ENCODE measurements at places on chromosomes 13 and 19.

DNA sequence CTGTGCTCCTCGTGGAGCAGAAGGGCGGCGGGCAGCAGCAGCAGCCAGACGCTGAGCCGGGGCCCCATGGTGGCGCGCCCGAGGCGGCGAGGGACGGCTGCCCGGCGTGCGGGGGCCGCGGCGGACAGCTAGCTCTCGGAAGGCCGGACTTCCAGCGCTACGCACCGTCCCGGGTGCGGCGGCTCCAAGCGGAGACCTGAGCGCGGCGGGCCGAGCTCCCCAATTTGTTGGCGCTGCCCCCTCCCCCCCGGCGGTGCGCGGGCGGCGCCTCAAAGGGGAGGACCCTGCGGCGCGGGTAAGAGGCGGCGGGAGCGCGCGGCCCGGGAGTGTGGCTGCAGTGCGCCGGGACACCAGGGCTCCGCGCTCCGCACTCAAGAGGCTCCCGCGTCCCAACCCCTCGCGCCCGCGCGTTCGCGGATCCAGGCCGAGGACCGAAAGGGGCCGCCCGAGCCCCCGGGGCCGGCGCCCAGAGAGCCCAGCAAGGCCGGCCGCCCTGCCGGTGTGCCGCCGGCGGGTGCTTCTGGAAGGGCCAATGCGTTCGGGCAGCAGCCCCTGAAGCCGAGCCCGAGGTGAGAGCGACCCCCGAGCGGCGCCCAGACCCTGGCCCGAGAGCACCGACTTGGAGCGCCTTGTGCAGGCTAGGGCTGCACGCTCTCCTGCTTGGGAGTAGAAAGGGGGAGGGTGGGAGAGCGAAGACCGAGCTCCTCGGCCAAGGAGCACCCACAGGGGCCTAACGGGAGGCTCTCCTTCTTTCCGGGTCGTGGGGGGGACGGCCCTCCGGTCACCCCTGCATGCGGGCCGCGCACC, at the start of the genes COL4A1 and COL4A2:
COL4A1 (minus strand) TSS at position 198 of the 807 bp plus-strand sequence; CDS start at position 68, 130 bp downstream.
COL4A2 (plus strand) TSS at position 325 of the 807 bp plus-strand sequence. CDS start 620 bp downstream, outside the sequence.
- DNase-seq: peak; percentile 66

GRCh38 chr19:35628264-35628564, 622 bp upstream of the RBM42 start:
- DNase-seq: no peak

DNA sequence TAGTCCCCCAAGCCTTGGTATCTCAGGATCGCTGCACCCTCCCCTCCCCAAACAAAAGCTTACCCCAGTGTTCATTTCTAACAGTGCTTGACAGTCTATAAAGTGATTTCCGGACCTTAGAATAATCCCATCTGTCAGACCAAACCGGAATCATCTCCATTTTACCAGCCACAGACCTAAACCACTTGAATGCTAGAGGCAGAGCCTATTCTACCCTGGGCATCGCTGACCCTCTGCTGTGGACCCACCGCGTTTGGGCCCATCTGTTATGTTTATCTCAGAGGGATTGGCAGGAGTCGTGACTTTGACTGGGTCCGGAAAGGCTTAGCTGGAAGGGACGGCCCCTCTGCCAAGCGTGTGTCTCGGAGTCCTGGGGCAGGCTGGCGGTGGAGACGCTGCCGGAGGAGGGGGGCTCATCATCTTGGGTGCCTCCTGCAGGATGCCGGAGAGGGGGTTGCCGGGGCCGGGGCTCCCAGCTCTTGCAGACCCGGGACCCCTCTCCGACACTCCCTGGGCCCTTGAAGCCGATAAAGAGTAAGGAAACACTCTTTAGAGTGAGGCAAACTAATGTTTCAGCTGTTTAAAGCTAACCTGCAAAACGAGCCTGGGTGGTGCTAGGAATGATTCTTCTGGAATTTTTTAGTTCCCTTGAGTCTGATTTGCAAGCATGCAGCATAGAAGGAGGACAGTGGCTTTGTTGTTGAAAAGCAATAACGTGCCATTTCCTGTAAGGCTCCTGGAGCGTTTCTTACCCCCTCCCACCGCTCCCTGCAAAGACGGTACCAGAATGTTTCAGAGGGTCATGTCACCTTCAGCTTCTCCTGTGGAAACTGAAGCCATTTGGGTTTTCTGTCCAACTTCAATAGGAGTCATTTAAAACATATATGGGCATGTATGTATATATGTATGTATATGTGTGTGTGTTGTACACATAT, 1.3 kb downstream of the SLC25A42 start:
- DNase-seq: no peak

GRCh38 chr19:14544977-14545715, 15.8 kb downstream of the TECR start:
- DNase-seq: no peak
